SIG-M5 (cell line): ENCODE measurements at places on chromosomes 2 and 18.

DNA sequence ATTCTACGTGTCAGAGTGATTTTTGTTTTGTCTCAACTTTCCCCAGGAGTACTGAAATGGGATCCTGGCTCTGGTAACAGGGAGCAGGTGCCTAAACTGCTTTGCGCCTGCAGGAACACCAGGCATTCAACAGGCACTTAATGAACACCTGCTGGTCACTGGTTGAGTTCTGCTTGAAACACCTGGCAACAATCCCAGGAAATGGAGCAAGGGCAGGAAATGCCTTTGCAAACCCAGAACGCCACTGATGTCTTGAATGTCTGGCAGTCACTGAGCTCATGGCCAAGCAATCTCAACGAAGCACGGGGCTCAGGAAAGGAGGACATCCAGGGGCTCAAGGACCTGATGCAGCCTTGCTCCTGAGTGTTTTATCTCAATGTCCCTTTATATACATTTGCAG, 360.0 kb upstream of the RAB6C start:
- DNase-seq, result no peak

DNA sequence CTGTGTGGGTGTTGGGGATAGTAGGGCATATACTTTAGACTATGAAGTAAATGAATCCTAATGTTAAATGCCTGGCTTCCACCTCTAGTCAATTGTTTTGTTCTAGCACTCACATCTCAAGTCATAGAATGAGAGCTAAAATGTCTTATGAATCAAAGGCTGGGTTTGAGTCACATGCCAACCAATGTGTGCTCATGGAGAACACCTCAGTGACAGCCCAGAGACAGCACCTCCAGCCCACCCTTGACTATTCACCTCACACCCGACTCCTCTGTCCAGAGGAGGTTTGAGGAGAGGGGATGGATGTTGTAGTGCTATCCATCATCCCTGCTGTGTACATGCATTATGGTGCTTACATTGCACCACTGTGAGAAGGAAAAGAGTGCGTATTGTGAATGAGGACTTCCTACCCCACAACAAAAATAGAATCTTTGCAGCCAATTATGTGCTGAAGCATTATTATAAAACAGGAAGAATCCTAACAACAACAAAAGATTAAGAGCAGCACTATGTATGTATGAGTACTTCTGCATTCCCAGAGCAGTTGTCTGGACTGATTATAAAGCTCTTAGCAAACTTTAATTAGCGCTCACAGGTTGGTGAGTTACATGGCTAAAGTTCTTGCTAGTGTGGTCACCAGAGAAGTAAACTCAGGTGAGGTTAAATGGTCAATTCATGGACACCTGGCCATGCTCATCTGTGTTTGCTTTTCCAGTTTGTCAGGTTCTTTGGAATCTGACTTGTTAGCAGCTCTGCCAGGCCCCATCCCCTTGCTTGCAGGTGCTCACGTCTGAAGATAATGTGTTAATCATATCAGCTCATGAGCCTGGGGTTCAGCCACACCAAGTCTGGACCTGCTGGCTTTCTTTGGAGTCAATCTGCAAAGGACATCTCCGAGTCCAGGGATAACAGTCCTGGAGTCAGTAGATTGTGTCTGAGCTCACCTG, 55.3 kb upstream of the NABP1 start:
- no peak for DNase-seq

DNA sequence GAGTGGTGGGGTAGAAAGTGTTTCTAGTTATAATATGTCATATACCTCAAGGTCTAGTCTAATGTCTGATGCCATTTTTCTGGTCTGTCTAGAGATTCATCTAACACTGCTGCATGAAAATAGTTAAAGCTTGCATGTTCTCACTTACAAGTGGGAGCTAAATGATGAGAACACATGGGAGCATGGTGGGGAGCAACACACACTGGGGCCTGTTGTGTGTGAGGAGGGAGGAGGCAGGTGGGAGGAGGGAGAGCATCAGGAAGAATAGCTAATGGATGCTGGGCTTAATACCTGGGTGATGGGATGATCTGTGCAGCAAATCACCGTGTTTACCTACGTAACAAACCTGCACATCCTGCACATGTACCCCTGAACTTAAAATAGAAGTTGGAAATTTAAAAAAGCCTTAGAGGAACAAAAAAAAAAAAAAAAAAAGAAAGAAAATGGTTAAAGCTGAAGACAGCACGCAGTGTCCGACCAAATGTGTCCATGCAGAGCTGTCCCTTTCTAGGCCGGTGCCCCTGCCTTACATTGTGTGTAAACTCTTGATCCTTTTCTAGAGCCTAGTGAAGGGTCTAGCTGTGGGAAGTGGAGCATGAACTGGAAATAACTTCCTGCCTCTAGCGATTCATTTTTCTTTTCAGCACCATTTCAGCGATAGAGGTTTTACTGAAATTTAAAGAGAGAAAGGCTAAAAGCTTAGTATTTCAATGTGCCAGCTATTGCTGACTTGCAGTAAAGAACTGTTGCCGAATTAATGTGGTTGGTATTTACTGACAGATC, 94.0 kb downstream of the FMNL2 start:
- no peak for DNase-seq

DNA sequence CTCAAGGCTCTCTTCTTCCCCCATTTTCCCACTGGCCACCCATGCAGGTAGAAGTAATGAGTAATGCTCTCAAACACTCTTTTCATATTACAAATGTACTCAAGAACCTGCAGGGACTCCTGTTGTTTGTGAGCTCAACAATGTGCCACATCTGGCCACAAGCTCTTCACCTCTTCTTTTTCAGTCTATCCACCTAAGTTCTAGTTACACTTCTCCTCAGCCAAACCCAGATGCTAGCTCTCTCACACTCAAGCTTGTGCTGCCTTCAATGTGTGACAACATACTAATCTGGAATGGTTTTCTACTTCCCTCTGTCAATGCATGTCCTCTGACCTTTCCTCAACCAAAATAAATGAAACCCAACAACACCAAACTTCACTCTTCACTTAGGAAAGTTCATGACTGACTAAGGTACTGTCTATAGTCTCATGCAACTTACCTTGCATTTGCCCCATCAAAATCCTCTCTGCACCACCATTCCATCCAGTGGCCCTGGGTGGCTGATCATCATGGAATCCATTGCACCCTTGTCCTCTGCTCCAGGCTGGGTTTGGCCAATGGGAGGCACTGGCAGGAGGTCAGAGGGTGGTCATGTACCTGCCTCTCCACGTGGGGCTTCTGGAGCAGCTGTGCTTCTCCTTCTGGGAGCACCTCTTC, 5.3 kb upstream of the IL18R1 start:
- no peak for DNase-seq
